ENCODE measurements at places on chromosomes 12 and 14. TPM values are rescaled to one million over a fixed set of nuclear protein-coding genes. Genes with fewer than 3 reads are reported as not detected.

- peak; percentile 68 for DNase-seq
Observed at GRCh38 chr12:52975820-52976573, 27.1 kb downstream of the KRT18 start.

- DNase-seq = no peak
Observed at GRCh38 chr12:52344111-52344510, 22.9 kb upstream of the KRT83 start.

EFS gene
- 0.05 TPM for total RNA-seq

DNA sequence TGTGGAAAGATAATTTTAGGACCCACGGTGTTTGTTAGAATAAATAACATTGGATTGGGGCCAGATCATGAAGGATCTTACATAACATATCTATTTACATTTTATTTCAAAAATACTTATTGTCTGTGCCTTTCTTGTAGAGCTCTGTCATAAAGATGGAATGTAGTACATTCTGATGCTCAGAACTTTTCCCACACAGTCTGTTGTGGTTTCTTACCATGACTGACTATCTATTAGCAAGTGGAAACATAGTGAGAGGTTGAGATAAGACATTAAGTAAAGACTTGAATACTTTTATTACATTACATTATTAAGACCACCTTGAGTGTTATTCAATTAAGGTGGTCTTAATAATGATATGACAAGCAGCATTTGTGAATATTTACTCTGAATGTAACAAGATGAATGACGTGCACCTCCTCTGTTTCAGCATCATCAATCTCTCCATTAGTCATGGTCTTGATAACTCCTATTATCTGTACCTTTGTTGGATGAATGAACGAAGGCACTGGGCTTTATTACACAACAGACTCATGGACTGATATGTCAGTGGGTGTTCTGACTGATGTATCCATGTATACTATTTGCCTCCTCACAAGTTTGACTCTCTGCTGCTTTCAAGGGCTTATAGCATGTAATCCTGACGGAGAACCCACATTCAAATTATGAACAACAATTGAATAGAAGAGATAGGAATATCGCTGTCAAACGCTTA, 883.0 kb upstream of the FLRT2 start:
- DNase-seq = no peak

GRCh38 chr14:22112004-22112403, 438.4 kb upstream of the OR4E1 start:
- DNase-seq = peak; percentile 18

- DNase-seq = no peak
Observed at GRCh38 chr14:59863806-59864525, 6.6 kb downstream of the RTN1 start.

DNA sequence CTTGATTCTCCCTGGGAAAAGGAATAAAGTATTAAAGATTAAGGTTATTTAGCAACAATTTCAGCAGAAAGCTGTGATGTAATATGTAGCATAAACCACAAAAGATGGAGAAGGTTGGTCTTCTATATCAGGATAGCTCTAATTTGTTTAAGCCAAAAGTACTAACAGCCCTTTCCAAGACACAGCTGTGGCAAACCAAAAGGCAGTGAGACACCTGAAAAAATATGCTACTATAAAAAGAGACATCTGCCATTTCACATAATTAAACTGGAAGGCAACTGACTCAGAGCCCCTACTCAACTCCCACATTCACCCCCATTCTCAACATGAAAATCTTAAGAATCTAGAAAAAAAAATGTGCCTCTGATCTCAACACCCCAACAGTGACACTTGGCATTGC, 390.2 kb upstream of the PRICKLE1 start:
- no peak for DNase-seq

GRCh38 chr12:7853557-7853956, 19.2 kb downstream of the SLC2A14 start:
- no peak for DNase-seq

GRCh38 chr14:21965042-21965441, 291.4 kb upstream of the OR4E1 start:
- no peak for DNase-seq

GRCh38 chr12:130540376-130540775, 175.7 kb downstream of the RIMBP2 start:
- DNase-seq = no peak

- peak; percentile 97 for DNase-seq
Observed at GRCh38 chr12:47377414-47378221, 297.9 kb upstream of the AMIGO2 start.

SLCO1B3 gene
- total RNA-seq = 0.12 TPM

All from NCI-H460 (cell line).